Activated T-cell treated with anti-CD3 and anti-CD28 coated beads, Interleukin-2, amount 50 U/mL, for 1 hour (primary cell): ENCODE measurements at places on chromosomes 5 and 9.

DNA sequence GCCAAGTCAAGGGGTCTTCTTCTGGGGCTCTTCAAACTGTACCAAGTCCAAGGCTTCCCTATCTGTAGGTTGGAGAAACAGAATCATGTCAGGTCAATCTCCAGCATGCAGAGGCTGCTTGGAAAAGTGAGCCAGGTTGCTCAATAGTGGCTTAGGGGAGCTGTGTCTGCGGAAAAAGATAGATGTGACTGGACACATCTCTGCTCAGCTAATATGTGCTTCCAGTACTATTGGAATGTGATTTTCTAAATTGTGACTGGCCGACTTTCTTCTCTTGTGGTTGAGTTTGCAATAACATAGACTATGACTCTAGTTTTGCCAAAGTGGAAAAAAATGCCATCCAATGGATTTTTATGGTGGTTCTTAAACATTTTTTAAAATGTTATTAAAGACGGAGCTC is 136.7 kb downstream of the BOD1 start:
- no peak for DNase-seq

DNA sequence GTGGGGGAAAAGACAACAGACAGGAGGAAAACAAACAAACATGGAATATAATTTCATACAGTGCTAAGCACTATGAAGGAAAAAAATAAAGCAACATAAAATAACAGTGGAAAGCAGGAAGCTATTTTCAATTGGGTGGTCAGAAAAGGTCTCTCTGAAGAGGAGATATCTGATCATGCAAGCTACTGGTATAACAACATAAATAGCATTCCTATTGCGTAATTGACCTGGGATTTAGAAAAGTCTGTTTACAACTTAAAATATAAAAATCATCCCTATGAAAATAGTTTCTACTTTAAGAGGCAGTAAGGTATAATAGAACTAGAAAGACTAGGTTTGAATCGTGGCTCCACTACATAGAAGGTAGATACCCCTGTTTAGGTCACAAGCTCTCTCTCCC is 61.4 kb downstream of the FBXW11 start:
- no peak for DNase-seq

GRCh38 chr9:115914291-115914690 is 239.3 kb upstream of the PAPPA start:
- no peak for DNase-seq

- no peak for DNase-seq
Observed at GRCh38 chr5:137136991-137137632, 362.0 kb downstream of the SPOCK1 start.

GRCh38 chr9:83266666-83267496 is 203.9 kb upstream of the RASEF start:
- no peak for DNase-seq

- DNase-seq: no peak
Observed at GRCh38 chr5:1786621-1787471, 12.8 kb downstream of the MRPL36 start.

GRCh38 chr9:14260101-14260500 is 53.8 kb downstream of the NFIB start:
- DNase-seq: no peak

DNA sequence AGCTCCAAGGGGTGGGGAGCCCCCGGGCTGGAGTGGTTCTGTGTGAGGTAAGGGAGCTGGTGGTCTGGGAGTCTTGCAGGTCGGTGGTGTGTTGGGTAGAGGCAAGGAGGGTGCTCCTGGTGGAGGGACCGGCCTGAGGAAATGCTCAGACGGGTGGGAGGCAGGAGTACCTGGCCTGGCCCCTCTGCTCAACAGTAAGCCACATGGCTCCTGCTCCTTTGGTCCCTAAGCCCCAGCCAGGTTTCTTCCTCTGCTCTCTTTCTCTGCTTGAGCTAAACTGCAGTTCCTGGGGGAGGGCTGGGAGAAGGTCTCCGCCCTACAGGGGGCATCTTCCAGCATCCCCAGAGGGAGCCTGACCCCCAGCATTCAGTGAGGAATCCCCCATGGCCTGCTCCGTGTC is 17.2 kb downstream of the TSPAN17 start:
- DNase-seq: no peak

DNA sequence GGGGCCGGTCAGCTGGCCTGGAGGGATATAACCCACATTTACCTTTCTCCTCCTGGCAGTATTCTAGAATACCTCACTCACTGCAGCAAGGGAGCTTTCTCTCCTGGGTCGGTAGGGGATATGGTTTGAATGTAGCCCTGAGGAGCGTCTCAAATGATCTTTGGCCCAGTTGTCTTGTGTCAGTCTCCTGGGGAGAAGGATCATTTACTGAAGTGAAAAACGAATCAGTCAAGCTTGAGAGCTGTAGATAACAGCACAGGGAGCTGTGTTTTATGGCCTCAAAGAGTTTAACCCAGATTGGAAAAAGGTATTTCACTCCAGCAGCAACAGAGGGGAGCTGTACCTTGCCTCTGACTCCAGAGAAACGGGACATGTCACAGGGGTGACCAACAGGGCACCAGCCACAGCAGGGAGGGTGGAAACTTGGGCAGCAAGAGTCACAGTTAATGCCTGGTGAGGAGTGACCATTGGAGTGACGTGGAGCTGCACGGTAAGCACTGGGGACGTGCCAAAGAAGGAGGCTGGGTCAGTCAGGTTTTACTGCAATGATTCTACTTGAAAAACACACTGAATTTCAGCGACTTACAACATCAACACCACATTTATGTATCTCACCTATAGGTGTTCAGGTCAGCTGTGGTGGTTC is 29.8 kb upstream of the ZFR start:
- DNase-seq: no peak

- no peak for DNase-seq
Observed at GRCh38 chr5:159171274-159171673, 38.1 kb downstream of the RNF145 start.

GRCh38 chr5:111387361-111387760 is 125.0 kb downstream of the STARD4 start:
- DNase-seq: no peak

GRCh38 chr5:178085316-178085715 is 28.0 kb upstream of the N4BP3 start:
- no peak for DNase-seq

GRCh38 chr9:123629531-123629930 is 273.5 kb downstream of the CRB2 start:
- DNase-seq: no peak

DNA sequence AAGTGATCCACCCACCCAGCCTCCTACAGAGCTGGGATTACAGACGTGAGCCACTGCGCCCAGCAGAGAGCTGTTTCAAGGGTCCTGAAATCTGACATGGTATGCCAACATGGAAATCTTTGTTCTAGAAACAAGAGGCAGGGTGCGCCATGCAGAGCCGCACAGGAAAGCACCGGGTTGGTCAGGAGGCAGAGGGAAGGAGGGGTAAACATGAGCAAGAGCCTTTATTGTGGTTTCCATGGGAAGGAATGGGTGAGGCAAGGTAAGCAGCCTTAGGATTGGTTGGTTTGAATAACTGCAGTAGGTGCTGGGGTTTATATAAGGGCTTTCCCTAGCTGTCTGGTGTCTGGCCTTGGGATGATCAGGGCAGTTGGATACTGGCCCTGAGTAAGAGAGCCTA is 5.5 kb upstream of the EXOSC2 start:
- DNase-seq: no peak

- no peak for DNase-seq
Observed at GRCh38 chr5:135266975-135267374, 132.1 kb downstream of the MACROH2A1 start.

DNA sequence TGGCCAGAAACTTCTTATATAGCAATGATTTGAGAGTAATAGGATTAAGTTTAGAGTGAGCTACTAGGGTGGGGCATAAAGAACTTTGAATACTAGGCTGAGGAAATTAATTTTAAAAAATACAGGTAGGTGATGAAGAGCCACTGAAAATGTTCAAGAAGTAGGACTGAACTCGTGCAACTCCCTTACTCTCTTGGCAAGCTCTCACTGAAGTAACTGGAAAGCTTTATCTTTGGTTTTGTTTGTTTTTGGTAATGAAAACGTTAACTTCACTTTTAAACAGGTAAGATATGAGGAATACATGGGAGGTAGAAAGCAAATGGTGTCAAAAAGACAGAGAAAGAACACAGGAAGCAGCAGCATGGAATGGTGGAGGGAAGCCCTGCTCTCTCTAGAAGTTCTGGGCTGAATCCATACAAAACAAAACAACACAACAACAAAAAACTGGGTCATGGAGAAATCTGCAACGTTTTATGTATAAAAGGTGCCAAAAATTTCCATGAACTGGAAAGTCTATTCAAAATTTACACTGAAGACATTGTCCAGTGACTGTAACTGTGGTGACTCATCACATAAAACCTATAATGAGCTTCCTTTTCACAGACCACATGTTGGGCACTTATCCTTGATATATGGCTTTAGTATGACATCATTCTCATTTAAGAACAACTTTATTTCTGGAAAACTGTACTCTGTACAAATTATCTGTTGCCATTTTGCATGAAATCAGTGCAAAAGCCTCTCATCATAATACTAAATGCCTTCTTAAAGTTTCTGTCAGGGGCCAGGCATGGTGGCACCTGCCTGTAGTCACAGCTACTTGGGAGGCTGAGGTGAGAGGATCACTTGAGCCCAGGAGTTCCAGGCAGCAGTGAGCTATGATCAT is 91.2 kb upstream of the CHD1 start:
- no peak for DNase-seq

DNA sequence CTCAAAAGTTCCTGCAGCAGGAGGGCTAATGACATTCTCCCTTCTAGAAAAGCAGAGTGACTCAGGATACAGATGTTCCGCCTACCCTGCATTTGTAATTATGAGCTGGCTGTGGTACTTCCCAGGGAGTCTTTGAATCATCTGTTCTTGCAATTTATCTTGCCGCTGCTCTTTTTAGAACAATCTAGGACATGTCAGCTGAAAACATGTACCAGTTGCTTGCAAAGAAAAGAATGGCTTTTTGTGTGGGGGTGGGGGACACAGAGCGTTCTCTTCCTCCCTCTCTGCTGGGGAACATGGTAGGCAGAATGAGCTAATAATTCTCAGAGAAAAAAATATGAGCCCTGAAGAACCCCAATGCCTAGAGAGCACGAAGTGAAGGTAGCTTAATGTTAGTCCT is 51.7 kb upstream of the TUT7 start:
- no peak for DNase-seq

GRCh38 chr9:27853529-27853928 is 280.2 kb upstream of the C9orf72 start:
- no peak for DNase-seq

DNA sequence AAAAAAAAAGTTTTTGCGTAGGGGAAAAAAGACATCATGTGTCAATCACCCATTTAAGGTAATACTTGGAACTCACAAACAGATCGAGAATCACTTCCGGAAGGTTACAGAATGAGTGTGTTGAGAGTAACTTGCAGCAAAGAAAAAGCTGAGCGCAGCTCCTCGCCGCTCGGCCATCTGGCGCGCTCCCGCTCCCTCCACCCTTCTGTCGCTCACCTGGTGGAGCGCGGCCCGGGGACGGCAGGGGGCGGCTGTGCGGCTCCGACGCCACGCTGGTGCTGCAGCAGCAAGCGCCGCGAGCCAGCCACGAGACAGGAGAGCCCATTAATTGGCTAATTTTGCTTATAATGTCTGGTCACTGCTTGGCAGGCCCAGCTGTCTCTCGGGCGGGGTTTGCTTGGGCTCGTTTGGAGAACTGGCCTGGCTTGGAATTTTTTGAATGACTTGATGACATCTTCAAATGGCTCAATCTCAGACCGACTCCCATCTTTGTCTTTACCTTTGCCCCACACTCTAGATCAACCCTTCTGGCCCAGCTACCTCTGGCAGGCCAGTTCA is 601.8 kb downstream of the CCDC171 start:
- peak; percentile 21 for DNase-seq

- no peak for DNase-seq
Observed at GRCh38 chr5:69492391-69492922, at the start of gene OCLN. TSS of gene OCLN (plus strand) at chr5:69492790. CDS start at chr5:69504245, 11,455 bp downstream.

GRCh38 chr9:27150746-27151406 is 41.9 kb downstream of the TEK start:
- no peak for DNase-seq
